ENCODE measurements at places on chromosomes 2 and 18. TPM values are rescaled to one million over a fixed set of nuclear protein-coding genes. Genes with fewer than 3 reads are reported as not detected.
A peak's percentile ranks its signal among the peaks of the same experiment; 100 is the strongest.

DNA sequence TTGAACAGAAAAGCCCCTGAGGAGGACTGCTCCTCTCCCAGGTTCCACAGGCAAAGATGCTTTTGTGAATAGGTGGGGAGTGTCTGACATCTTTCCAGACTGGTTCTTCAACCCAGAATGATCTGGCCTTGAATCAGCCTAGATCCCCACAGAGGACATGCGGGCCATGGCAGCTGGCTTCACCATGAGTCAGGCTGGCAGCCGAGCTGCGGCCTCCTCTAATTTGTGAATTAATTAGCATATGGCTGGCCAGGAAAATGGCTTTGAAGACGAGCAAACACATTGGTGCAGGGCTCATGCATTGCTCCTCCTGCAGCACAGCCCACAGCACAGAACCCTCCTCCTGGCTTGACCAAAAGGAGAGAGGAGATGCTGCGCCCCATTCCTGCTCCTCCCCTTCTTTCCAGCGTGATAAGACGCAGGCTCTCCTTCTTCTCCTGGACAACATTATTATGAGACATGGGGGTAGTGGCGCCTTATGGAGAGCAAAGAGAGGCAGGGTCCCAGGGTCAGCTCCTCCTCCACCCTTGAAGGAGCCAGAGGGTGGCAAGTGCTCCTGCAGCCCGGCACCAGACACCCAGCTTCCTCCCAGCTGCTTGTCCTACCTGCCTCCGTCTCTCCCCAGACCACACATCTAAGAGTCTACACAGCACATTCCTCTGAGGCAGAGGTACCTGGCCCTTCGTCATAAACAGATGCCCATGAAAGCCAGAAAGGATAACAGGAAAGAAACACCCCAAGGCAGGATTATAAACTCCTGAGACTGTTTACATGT, 66.7 kb downstream of the EDAR start:
- no peak for DNase-seq

- DNase-seq, result no peak
Observed at GRCh38 chr2:210626849-210627248, 70.5 kb downstream of the CPS1 start.

GRCh38 chr2:121144111-121144510, 140.9 kb downstream of the TFCP2L1 start:
- no peak for DNase-seq

GRCh38 chr2:84481702-84482101, 22.6 kb upstream of the SUCLG1 start:
- no peak for DNase-seq

DNA sequence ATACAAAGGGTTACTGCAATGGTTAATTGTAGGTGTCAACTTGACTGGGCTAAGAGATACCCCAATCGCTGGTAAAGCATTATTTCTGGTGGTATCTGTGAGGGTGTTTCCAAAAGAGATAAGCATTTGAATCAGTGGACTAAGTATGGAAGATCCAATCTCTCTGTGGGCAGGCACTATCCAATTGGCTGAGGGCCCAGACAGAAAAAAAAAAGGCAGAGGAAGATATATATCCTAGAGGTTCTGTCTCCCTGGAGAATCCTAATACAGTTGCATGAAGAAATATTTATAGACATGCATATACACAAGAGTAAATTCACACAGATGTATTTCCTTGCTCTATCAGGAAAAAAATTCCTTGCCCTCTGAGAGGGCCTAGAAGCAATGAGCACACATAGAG, 43.9 kb downstream of the TBC1D8 start:
- no peak for DNase-seq

GRCh38 chr2:168970711-168971233, 60.4 kb downstream of the ABCB11 start:
- no peak for DNase-seq

GRCh38 chr2:95048825-95049682, 23.5 kb downstream of the MAL start:
- DNase-seq, result no peak

DNA sequence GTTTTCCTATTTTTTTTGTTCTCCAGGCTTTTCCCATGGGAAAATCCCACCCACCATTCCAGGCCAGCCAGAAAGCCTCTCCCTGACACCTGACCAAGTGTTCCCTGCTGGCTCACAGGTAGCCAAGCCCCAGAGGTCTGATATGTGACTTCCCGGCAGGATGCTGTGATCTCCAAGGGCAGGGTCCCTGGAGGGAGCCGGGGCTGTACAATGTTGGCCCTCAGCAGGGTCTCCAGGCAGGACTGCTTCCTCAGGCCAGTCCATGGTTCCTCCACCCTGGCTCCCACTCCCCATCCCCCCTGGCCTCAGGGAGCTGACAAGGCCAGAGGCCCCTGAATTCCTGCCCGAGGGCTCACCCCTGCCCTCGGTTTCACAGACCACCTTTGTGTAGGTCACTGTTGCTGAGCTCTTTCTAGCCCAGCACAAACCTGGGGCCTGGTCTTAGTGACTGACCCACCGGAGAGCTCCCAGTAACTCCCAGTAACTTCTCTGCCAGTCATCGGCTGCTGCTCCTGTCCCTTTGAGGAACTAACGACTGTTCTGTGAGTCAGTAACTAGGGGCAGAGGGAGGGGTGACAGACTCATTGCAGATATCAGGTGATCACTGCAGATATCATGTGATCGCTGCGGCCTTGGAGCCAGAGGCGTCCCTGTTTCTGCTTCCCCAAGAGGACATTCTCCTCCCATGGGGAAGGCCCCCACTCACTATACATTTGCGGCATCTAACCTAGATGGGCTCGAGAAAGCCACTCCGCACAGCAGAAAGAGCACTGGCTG, 38.7 kb downstream of the SDC1 start:
- DNase-seq, result peak; percentile 16

GRCh38 chr2:160440888-160441287, 52.7 kb downstream of the RBMS1 start:
- DNase-seq, result no peak

GRCh38 chr2:30267161-30267975, 36.0 kb downstream of the LBH start:
- no peak for DNase-seq

DNA sequence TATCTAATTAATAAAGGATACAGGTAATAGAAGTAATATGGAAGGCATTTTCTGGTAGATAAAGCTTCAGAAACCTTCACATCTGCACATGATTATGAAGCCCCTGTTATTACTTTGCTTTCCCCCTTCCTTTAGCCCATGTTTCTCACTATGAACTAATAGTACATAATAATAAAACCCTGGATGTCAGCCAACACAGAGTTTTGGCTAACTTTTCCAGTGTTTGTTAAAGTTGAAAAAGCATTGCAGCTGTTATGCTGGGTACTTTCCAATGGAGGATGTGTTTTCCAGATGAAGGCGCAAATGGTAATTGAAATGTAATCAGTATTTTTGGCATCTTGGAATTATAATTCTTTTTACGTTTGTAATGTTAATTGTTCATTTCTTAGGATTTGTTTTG, 43.5 kb downstream of the SPTBN1 start:
- DNase-seq, result no peak

GRCh38 chr18:50970006-50970405, 2.2 kb downstream of the ELAC1 start:
- peak; percentile 67 for DNase-seq

GRCh38 chr2:237480988-237481525, 6.0 kb upstream of the MLPH start:
- no peak for DNase-seq

Gene ZNF804A
- 0.07 TPM for total RNA-seq

Gene ARL4C
- total RNA-seq, result 1.5 TPM

Gene TTR
- not detected for total RNA-seq

Gene AQP12A
- total RNA-seq, result not detected

All from left ventricle myocardium superior (tissue), 1 donor.